ENCODE measurements at places on chromosomes 11 and 22. TPM values are rescaled to one million over a fixed set of nuclear protein-coding genes. Genes with fewer than 3 reads are reported as not detected.

- no peak for DNase-seq
Observed at GRCh38 chr22:50525858-50526107, 385 bp upstream of the SCO2 start.

GRCh38 chr11:47918370-47918690 lies 62.0 kb upstream of the PTPRJ start:
- DNase-seq: no peak

- DNase-seq: no peak
Observed at GRCh38 chr22:24741769-24742168, 32.8 kb downstream of the PIWIL3 start.

CHST1 gene
- total RNA-seq: 5.2 TPM

GRCh38 chr11:101327908-101328307 lies 198.3 kb upstream of the PGR start:
- DNase-seq: no peak

FGF4 gene
- total RNA-seq: not detected

ADAMTS15 gene
- total RNA-seq: 6.3 TPM

DNA sequence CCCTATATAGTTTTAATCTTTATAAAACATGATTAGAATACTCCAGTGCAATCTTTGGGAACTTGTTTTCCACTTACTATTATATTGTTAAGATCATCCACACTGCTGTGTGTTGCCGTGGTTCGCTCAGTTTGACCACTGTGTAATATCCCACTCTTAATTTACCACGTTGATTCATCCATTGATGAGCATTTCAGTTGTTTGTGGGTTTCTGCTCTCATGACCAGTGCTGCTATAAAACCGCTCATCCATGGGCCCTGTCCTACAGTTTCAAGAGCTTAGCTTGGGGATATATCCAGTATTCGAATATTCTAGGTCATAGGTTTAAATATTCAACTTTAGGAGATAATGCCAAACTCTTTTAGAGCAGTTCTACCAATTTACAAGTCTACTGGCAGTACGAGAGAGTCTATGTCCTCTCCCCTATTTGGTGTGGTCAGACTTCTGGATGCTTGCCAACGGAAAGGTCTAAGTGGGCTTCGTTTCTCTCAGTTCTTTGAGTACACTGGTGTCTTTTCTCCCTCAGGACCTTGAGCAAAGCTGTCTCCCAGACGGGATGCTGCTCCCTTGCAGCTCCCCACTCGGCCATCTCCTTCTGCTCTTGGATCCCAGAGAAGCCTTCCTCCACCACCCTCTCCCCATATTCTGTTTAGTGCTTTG lies 94.9 kb upstream of the ALX4 start:
- DNase-seq: no peak

NXPE1 gene
- total RNA-seq: not detected

DNA sequence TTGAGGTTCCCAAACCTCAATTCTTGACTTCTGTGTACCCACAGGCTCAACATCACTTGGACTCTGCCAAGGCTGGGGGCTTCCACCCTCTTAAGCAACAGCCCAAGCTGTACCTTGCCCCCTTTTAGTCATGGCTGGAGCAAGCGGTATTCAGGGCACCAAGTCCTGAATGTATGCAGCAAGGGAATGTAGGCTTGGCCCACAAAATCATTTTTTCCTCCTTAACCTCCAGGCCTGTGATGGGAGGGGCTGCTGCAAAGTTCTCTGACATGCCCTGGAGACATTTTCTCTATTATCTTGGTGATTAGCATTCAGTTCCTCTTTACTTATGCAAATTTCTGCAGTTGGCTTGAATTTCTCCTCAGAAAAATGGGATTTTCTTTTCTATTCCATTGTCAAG lies 4.9 kb upstream of the OR5L1 start:
- no peak for DNase-seq

DNA sequence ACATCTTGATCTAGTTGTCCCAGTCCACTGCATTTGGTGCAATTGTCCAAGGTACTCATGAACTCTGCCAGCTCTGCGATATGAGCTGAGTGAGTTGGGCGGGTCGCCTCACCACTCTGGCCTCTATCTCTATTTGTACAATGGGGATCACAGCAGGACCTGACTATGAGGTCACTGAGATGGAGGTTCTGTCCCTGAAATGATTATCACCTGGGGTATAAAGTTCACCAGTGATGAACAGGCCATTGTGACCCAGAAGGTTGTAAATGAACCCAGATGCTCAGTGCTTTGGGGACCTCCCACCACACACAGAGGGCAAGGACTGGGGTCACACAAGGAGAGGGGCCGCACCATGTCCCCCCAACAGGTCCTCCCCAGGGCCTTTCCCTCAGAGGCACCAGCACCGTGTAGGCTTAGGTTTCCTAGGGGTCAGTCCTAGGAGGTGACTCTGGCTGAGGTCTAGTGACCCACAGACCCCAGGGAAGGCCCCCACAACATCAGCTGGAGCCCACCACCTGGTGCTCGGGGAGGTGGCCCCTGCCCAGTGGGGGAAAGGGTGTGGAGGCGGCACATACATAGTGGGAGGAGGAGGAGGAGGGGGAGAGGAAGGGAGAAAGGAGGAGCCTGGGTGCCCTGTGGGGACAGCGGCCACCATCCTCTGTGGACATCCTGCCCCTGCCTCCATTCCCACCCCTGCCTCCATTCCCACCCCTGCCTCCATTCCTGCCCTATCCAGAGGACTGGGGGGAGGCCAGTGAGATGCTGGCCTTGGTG lies 25.0 kb upstream of the IGLL1 start:
- no peak for DNase-seq

MS4A6E gene
- total RNA-seq: not detected

UFD1 gene
- 43.5 TPM for total RNA-seq

DNA sequence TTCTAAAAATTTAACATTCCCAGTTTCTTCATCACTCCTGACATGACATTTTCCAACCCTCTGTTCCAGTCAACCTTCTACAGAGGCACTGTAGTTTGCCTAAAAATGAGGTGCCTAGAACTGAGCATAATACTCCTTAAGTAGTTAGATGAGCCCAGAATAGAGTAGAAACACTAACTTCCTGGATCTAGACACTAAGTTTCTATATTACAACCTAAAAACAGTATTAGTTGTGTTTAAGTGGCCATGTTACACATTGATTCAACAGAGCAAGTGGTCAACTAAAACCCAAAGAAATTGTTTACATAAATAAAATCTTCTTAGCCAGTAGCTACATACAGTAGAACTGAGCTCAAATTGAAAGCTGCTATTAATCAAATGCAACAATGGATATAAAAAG lies 1.3 kb downstream of the HPS5 start:
- no peak for DNase-seq

TRIM22 gene
- 40.7 TPM for total RNA-seq

GRCh38 chr11:34395916-34396550 lies 38.2 kb upstream of the ABTB2 start:
- no peak for DNase-seq

TRIM66 gene
- total RNA-seq: 5.9 TPM

GRCh38 chr11:35223371-35223796 lies 84.4 kb downstream of the CD44 start:
- no peak for DNase-seq

GRCh38 chr11:326592-326841 lies 5.9 kb upstream of the IFITM3 start:
- no peak for DNase-seq

- DNase-seq: no peak
Observed at GRCh38 chr11:22795914-22796313, 33.7 kb downstream of the SVIP start.

DNA sequence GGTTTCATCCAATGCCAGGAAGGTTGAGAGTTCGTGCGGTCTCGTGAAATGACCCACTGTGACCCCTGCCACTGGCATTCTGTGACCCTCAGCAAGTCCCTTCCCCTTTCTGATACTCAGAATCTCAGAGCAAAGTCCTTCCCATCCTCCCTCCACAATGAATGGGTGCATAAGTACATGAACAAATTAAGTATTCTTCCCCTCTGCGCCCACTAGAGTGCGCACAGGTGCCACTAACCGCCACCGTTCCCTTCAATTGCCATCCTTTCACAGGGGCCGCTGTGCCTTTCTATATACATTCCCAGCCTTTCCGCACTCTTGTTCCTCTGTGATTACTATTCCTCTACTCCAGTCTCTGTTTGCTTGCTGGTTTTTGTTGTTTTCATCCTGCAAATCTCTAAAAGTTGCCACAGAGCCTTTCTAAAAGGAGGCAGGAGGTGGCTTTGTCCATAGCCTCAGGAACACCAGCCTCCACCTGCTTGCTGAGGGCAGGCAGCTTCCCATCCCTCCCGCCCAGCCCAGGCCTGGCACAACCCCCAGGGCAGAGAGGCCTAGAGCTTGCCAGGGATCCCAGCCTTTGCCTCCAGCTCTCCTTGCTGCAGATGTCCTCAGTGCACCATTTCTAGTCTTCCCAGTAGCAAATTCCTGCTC lies 6.7 kb upstream of the AP1B1 start:
- DNase-seq: peak; percentile 88

DNA sequence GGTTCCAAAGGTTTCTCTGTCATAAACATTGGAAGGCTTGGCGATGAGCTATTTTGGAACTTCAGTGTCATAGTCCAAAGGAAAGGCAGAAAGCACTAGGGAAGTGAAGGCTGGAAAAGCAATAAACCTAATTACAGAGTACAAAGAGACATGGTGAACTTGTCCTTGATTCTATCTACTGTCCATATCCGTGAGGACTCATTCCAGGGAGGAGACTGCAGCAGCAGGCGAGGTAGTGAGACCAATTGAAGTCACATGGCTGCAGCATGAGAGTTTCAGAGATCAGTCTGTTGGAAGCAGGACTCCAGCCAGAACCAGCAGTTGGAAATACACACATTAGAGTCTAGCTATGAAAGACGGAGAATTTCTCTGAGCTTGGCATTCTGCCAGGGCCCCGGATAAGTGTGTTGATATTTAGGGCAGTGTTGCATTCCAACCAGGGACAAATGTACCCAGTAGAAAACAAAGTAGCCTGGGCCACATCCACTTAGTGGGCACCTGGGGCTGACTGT lies 54.1 kb upstream of the ARHGAP42 start:
- DNase-seq: peak; percentile 80

DNA sequence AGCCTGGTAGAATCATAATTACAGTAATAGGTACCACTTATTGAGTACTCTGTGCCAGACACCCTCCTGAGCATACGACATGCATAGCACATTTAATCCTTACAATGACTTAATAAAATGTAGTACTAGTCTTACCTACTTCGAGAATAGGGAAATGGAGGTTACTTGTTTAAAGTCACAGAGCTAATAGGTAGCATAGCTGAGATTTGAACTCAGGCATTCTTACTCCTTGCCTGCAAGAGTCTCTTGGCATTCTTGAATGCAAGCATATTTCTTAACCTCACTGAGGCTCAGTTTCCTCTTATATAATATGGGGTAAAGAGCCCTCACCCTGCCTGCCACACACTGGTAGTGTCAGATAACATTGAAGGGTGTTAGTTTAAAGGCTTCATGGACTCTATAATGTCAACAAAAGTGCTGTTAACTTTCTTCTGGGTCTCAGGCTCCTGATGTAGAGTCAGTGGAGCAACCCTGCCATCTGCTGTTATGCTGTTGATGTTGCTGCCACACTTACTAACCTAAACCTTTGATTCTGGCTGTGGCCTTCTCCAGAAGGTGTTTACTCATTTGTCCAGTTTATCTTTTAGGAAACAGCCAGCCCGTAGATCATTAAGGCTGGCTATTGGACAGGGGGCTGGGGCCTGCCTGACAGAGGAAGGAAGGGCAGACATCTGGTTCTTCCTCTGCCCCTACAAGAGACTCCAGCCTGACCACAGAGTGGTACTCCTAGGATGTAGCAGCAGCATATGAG lies 18.9 kb downstream of the LIMK2 start:
- no peak for DNase-seq

- peak; percentile 1 for DNase-seq
Observed at GRCh38 chr11:113462830-113463229, 12.4 kb downstream of the DRD2 start.

OR5P2 gene
- not detected for total RNA-seq

SHISA8 gene
- not detected for total RNA-seq

GRCh38 chr11:45655347-45655756 lies 10.1 kb downstream of the CHST1 start:
- DNase-seq: peak; percentile 92

GRCh38 chr11:100776212-100776896 lies 89.3 kb downstream of the ARHGAP42 start:
- DNase-seq: no peak

- no peak for DNase-seq
Observed at GRCh38 chr11:105829084-105829483, 193.0 kb downstream of the MSANTD4 start.

- no peak for DNase-seq
Observed at GRCh38 chr11:128055576-128056217, 531.7 kb downstream of the ETS1 start.

- DNase-seq: no peak
Observed at GRCh38 chr22:27312565-27312964, 489.0 kb downstream of the MN1 start.

DNA sequence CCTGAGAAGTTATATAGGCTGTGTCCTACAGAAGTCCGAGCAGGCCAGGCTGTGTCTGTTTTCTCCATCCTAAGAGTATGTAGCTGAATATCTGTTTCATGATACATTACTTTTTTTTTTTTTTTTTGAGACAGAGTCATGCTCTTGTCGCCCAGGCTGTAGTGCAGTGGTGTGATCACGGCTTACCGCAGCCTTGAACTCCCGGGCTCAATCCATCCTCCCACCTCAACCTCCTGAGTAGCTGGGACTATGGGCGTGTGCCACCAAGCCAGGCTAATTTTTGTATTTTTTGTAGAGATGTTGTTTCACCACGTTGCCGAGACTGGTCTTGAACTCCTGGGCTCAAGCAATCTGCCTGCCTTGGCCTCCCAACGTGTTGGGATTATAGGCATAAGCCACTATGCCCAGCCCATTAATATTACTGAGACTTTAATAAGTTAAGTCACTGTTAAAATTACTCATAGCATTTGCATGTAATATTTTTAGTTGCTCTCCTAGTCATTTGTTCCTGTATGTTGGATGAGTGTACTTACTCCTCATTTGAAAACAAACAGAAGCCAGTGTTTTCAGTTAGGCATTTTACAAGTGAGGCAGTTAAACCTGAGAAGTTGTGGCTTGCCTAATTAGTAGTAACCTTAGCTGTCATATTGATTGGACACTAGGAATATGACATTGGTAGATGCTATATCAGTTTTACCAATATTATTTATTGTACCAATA lies 26.1 kb downstream of the DRG1 start:
- DNase-seq: no peak

GRCh38 chr11:83666149-83666548 lies 380.0 kb upstream of the CCDC90B start:
- DNase-seq: no peak

TSKU gene
- total RNA-seq: 77.6 TPM

- DNase-seq: no peak
Observed at GRCh38 chr11:15931497-15931896, 424.8 kb downstream of the SOX6 start.

DNA sequence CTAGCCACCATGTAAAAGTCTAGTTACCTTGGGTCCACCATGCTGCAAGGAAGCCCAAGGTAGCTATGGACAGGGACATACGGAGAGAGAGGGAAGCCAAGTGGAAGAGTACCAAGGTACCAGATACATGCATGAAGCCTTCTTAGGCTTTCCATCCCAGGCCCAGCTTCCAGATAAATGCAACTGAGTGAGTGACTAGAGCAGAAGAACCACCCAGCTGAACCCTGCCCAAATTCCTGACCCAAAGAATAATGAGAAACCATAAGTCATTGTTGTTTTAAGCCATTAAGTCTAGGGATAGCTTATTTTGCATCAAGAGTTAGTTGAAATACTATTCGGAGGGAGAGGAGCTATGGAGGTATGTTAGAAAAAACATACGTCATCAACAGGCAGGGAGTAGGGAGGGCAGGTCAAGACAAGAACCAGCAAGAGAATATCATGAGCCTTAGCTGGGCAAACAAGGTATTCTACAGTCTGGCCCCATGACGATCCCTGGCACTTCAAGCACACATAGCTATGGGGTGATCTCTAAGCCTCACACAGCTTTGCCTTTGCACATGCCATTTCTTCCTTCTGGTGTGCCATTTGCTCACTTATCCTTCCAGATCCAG lies 36.5 kb upstream of the APLNR start:
- no peak for DNase-seq

KRTAP5-11 gene
- total RNA-seq: not detected

Data from posterior vena cava (tissue), 2 donors.